ENCODE measurements at places on chromosomes 11 and 22.

- DNase-seq = no peak
These were observed 530.5 kb upstream of the LRRC4C start for GRCh38 chr11:41989823-41990380.

DNA sequence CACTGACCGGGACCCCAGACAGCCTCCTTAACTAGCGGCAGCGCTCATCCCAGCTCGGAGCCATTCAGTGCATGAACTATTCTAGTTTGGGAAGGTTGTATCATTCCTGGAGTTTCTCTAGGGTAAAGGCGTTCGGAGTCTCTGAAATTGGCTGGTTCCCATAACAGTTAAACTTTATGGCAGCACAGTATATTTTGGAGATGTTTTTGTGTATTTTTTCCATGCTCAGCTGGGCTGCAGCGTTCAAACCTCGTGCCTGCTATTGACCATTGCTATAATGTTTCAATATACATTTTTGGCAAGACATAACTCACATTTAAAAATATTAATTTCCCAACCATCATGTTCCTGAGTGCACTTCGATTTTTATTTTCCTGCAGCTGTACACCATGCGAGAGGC is 169.7 kb downstream of the ST3GAL4 start:
- DNase-seq = no peak

- DNase-seq = no peak
These were observed 28.9 kb downstream of the CLMP start for GRCh38 chr11:123166071-123166559.

DNA sequence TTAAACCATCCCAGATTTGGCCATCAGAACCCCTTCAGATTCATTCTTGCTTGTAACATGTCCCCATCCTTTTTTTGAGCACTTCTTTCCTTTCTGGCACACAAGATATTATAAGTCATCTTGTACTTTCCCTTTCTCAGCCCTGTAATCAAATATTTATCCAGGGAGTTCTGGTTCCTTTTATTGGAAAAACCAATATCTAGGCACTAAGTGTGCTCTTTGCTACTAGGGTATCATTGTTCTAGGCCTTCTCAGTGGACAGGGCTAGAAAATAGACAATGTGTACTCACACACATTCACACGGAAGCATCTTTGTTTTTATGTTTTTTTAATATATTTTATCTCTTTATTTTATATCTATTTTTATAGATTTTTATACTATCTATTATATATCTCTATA is 47.3 kb downstream of the ARL14EP start:
- no peak for DNase-seq

DNA sequence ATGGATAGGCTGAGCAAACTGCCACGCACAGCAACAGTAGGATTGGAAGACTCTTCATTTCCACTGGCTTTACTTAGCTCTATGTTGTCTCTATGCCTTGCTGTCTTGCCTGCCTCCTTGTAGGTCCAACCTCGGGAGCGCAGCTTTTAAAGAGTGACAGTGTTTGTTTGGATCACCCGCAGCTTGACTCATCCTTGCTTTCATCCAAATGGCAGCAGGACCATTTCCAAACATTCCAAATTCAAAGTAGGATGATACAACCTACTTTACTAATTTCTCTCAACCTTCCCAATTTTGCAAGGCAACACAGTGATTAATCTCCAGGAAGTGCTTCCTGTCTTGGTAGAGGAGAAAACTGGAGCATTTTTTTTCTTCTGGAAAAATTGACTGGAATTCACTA is at the start of gene MMP3:
Gene MMP3, minus strand, starts transcription at position 121 of the 400 bp plus-strand sequence. Its CDS starts 63 bp downstream, at position 58.
- no peak for DNase-seq

- DNase-seq = no peak
These were observed 78.3 kb upstream of the SCUBE2 start for GRCh38 chr11:9169595-9170295.

GRCh38 chr11:76802621-76803020 is 19.5 kb downstream of the TSKU start:
- DNase-seq = no peak

DNA sequence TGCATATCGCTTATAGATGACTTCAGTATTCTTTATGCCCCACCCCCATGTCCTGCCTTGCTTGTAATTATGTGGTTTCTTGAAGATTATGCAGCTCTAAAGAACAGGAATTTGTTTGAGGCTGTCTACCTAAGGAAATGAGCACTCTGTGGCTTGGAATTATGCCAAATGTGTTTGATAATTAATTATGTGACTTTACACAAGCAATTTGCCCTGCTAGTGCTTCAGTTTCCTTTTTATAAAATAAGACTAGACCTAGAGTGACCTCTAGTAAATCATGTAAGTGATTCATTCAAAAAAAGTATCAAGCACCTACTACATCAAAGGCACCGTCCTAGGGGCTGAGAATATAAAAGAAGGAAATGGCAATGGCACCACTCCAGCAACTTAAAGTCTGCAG is 491.5 kb upstream of the KIRREL3 start:
- no peak for DNase-seq

GRCh38 chr11:118572981-118573550 is 857 bp downstream of the ARCN1 start:
- no peak for DNase-seq

DNA sequence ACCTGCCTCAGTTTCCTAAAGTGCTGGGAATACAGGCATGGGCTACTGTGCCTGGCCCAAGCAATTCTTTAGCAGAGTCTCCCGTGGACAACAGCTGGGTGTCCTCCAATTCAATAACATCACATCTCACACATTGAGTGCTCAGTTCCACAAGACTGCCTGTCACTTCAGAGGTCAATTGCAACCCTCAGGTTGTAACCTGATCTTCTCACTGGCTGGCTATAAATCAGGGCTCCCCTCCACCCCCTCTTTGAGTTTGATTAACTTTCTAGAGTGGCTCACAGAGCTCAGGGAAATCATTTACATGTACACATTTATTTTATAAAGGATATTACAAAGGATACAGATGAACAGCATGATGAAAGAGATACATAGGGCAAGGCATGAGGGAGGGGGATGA is 68.1 kb downstream of the MCHR1 start:
- DNase-seq = no peak

GRCh38 chr11:23201936-23202522 is 341.8 kb upstream of the CCDC179 start:
- DNase-seq = no peak

DNA sequence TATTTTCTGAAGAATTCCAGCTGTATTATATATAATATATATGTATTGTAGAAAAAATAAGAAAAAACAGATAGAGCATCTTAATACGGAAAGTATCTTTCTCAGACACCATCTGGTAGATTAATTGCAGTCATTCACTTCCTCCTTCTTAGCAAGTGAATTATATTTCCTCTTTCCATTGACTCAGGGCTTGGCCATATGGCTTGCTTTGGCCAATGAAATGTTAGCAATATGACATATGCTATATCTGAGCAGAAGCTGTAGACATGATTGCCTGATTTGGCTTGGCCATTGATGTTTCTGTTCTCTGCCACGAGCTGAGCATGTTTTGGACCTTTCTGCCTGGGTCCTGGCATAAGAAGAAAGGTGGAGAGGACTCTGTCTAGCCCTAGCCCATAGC is 34.4 kb upstream of the ZBED5 start:
- DNase-seq = no peak

- DNase-seq = no peak
These were observed 391.1 kb downstream of the AASDHPPT start for GRCh38 chr11:106468531-106468930.

DNA sequence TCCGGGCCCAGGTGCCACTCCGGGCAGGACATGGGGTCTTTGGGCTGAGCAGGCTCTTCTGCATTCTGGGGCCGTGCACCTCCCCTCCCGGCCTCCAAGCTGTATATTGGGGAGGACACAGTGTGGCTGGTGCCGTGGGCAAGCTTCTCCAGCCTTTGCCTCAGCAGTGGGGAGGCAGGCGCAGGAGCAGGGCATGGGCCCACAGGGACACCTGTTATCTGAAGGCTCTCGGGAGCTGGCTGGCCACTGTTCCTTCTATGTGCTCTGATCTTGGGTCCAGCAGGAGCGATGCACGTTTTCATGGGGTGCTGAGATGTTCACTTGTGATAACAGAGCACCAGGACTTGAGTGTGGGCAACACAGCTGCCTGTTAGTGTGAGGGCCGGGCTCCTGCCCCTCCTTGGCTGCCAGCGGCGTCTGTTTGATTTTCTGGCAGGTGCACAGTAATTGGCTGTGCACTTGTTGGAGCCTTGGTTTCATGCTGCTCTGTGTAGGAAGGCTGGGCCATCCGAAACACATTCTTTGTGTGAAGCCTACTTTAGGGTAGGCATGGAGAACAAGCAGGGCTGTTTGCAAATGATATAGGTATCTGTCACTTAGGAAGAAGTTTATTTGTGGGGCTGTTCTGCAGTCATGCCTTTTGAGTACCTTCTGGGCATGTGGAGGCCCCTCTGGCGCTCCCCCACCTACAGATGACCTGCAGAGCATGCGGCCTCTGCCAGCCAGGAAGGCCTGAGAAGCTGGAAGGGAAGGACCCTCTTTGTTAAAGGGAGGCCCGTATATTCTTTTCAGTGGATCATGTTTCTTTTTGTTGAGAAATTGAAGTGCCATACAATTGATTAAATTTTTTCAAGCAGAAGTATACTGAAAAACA is 201.5 kb downstream of the TBC1D22A start:
- no peak for DNase-seq

DNA sequence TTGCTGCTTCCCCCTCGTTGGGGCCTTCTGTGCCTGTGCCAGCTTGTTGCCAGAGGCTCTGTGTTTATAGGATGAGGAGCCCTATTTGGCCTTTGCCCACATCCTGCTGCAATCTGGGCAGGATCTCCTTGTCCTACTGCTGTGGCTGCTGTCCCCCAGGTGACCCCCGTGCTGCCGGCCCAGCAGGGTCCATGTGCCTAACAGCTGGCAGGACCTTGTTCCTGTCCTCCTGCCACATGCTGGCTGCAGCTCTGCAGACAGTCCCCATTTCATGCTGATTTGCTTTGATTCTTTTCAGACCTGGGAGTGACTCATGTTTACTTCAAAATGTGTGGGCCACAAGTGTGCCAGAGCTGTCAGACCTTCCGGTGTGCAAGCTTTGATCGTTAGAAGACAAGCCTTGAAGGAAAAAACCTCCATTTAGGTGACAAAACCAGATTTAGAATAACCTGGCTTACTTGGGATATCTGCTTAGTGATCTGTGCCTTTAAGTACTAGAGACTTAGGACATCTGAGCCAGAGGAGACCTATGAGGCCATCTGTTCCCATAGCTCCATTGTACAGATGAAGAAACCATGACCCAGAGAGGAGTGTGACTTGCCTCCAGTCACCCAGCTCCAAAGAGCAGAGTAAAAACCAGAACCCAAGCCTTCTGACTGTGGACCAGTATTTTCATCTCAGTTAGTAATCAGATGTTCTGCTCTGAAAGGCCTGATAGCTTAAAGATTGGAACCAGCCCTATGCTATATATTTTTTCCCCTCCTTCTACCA is 11.1 kb downstream of the NAV2 start:
- no peak for DNase-seq

DNA sequence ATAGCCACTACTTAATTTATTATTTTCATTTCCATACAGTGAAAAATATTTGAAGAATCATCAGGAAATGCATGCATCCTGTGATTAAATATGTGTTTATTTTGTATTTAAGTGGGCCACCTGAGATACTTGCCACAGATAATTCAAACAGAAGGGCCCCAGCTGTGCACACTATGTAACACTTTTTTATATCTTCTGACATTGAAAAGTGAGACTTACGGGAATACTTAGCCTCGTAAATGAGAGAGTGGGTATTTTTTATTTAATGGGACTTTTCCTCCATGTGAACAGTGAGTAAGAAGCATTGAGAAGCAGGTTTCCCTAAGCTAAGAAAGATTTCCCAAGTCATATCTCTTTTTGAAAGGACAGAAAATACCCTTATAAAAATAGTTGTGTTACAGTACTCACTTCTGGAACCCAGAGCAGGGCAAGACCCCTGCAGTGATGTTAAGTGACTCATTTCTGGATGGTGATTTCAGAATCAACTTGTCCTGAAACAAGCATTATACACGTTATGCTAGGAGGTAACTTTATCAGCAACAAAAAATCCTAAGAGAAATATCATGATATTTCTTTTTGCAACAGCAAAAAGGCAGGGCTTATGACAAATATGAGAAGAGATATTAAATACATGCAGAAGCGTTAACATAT is 478.1 kb upstream of the CHORDC1 start:
- no peak for DNase-seq

GRCh38 chr22:21703684-21704316 is 31.8 kb downstream of the YPEL1 start:
- DNase-seq = no peak

GRCh38 chr11:102717280-102717679 is 7.5 kb downstream of the MMP8 start:
- DNase-seq = no peak

DNA sequence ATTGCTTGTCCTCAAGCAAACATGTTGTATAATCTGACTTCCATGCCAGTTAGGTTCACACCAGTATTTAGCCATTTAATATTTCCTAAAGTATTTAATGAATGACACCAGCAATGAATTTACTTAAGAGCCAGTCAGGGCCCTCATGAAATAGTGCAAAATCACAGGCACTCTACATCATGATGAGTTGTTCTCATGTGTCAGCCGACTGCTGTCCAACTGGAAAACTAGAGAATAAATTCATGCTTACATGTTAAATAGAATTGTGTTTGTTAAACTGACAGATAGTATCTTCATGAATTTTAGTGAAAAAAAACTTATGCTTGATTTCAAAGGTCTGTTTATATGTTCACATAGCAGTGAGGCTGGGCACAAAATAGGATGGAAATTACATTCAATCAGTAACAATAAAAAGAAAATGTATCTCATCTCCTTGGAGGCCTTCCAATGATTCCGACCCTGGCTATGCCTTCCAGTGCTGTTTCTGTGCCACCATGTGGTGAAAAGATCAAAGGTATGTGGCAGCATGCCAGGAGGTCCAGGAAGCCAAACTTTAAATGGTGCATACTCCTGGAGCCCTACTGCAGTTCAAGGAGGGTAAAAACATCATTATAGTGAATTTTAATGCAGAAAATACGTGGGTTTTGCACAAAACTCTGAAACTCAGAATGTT is 45.2 kb downstream of the CTSC start:
- no peak for DNase-seq

- DNase-seq = no peak
These were observed 74.7 kb downstream of the CHST1 start for GRCh38 chr11:45590743-45591142.

GRCh38 chr22:50161508-50162390 is 8.8 kb upstream of the PANX2 start:
- no peak for DNase-seq

- no peak for DNase-seq
These were observed 222.9 kb downstream of the BRD1 start for GRCh38 chr22:49604732-49605302.

GRCh38 chr11:61119055-61119454 is 16.8 kb downstream of the CD5 start:
- no peak for DNase-seq

GRCh38 chr11:75317446-75318122 is 33.9 kb downstream of the ARRB1 start:
- no peak for DNase-seq

- no peak for DNase-seq
These were observed 16.4 kb downstream of the CABIN1 start for GRCh38 chr22:24027389-24027975.

- DNase-seq = peak; percentile 41
These were observed 10.3 kb upstream of the MB start for GRCh38 chr22:35627267-35628041.

GRCh38 chr11:706439-706956 is 467 bp downstream of the EPS8L2 start:
- DNase-seq = no peak

GRCh38 chr11:76635991-76636738 is 34.4 kb downstream of the LRRC32 start:
- no peak for DNase-seq

All from stimulated activated CD8-positive, alpha-beta memory T cell treated with anti-CD3 and anti-CD28 coated beads, Interleukin-15, amount 100 ng/mL, for 48 hours (primary cell).